ENCODE measurements at places on chromosomes 6 and 20.

DNA sequence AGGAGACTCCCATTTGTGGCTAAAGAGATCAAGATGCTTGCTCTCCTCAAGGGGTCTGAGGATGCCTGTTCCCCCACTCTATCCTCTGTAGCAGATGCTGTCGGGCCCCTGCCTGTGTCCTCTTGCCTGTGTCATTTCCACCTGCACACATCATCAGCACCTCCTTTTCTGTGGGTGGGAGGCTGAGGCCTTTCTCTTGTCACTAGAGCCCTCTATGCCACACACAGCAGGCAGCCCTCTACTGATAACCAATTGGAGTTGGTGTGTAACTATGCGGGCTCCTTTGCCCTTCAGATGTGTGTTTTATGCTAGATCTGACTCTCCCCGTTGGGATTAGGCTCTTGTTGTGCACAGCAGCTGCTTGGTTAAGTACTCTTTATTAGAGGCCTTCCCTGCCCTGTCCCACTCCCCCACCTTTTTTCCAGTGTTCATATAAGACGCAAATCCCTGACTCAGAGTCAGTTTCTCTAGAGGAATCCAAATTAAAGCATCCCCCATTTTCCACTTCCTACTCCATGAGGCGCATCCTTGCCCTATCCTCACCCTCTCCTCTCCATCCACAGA, 7.7 kb downstream of the TREML2 start:
- no peak for DNase-seq

GRCh38 chr20:4813076-4813862, 91.6 kb downstream of the PRND start:
- DNase-seq = no peak

GRCh38 chr6:34018026-34018425, 127.9 kb downstream of the GRM4 start:
- DNase-seq = no peak

DNA sequence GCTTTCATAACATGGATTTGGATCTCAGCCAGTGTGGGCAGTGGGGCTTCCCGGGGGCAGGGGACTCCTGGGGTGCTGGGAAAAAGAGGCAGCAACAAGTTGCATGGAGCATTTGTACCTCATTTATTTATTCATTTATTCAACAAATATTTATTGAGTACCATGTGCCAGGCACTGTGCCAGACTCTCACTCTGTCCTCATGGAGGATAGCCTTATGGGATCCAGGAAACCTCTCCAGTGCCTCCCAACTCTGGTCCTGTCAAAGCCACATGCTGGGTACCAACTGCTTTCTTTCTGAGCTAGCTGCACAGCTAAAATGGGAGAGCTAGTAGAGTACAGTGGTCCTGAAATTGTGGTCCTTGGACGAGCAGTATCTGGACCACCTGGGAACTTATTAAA, 87.8 kb upstream of the EPB41L1 start:
- no peak for DNase-seq

DNA sequence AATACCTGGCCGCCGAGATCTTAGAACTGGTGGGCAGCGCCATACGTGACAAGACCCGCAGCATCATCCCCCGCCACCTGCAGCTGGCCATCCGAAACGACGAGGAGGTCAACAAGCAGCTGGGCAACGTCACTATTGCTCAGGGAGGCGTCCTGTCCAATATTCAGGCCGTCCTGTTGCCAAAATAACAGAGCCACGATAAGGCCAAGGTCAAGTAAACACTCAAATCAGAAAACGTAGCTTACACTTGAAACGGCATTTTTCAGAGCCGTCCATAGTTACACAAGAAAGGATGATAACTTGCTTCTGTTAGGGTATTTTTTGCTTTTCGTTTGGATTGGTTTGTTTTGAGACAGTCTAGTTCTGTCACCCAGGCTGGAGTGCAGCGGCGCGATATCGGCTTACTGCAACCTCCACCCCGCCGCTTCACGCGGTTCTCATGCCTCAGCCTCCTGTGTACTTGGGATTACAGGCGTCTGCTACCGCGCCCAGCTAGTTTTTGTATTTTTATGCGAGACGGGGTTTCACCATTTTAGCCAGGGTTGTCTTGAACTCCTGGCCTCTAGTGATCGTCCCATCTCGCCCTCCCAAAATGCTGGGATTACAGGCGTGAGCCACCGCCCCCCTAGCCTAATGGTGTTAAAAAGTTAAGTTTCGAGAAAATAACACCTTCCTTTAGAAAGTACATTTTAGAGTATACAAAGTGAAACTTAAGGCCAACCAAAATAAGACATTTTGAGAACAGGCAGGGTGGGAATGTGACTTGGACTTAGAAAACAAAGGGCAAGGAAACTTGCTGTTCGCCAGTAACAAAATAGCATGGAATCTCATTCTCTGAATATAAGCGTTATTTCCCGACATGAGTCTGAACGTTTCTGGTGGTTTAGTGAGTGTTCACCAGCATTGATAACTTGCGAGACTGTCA, 42.8 kb upstream of the HFE start:
- DNase-seq = no peak

- DNase-seq = no peak
Measured at GRCh38 chr20:1656844-1657243, 735 bp downstream of the SIRPG start.
